Aorta (tissue), 5 donors: ENCODE measurements at places on chromosomes 7 and 10. TPM values are rescaled to one million over a fixed set of nuclear protein-coding genes. Genes with fewer than 3 reads are reported as not detected.

DNA sequence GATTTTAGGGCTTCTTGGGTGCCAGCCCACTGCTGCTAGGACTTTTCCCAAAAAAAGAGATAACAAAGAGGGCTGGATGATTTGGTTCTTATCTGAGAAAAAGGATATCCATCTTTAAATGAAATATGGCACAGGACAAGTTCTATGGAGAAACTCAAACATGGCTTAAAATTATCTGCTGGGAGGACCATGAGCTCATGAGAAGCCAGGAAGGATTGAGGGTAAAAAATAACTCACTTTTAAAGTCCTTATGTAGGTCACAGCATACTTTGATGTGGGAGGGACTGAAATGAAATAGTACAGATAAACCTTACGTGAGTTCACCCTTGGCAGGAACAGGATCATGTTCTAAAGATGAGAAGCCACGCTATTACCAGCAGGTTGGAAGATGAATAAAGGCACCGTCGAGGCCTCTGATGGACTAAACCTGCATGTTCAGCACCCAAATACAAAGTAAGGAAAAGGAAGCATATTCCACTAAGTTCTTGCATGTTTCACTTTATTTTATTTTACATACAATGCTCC is 369.2 kb upstream of the KLF6 start:
- DNase-seq, result no peak

- no peak for DNase-seq
Measured at GRCh38 chr10:69908124-69908523, 106.4 kb downstream of the COL13A1 start.

IMPDH1 gene
- polyA plus RNA-seq, result 21.0 TPM

TRIM8 gene
- 72.4 TPM for polyA plus RNA-seq

GRCh38 chr10:11057018-11057417 is 39.3 kb downstream of the CELF2 start:
- no peak for DNase-seq

- DNase-seq, result no peak
Measured at GRCh38 chr7:34672430-34672829, 14.4 kb downstream of the NPSR1 start.

DNA sequence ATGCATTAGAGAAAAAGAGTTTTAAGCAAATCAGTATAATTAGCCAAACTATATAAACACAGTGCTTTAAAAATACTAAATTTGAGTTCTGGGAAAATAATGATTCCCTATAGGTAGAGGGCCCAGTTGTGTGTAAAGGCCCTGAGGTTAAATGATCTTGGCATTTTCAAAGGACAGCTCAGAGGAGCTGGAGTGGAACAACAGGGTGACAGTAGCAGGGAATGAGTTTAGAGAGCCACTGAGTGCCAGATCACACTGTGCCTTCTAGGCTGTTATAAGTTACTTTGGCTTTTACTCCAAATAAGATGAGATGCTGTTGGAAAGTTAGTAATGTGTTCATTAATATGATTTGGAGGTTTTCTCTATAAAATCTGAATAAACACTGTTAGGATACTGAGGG is 34.6 kb downstream of the VWDE start:
- DNase-seq, result no peak

GRCh38 chr10:73991884-73992245 is 6.1 kb upstream of the VCL start:
- DNase-seq, result no peak

- no peak for DNase-seq
Measured at GRCh38 chr7:20301311-20301939, 29.3 kb upstream of the ITGB8 start.

DNA sequence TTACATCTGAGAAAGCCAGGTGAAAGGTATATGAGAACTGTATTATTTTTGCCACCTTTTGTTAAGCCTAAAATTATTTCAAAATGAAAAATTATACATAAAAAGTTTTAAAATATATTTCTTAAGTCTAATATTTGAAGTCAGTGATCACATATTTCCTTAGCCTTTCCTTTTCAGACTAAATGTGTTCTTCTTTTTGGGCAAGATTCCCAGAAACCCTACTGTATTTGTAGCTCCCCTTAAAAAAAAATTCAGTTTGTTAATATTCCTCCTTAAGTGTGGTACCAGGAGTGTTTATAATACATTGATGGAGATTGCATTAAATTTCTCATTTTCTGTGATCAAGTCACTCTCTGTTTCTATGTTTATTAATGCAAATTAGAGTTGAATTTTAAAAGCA is 22.8 kb downstream of the DNAJC1 start:
- no peak for DNase-seq

DNA sequence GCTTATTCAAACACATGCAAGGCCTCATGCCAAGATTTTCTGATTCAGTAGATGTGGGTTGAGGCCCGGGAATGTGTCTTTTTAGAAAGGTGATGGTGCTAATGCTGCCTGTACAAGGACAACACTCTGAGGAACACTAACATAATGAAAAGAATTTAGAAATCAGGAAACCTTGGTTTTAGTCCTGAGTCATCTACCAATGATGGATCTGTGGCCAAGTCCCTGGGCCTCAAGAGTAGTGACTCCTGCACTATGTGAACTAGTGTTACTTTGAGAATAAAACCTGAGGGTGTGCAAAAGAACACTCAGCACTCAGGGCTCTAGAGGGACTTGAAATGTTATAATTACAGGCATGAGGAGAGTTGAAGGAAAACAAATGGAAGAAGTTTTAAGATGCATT is 741.7 kb upstream of the GALNT17 start:
- no peak for DNase-seq

MKLN1 gene
- polyA plus RNA-seq, result 18.3 TPM

- no peak for DNase-seq
Measured at GRCh38 chr7:113790025-113790424, 128.8 kb downstream of the PPP1R3A start.

CALML5 gene
- not detected for polyA plus RNA-seq

RNF148 gene
- polyA plus RNA-seq, result not detected

PLAU gene
- 9.6 TPM for polyA plus RNA-seq

NEUROG3 gene
- polyA plus RNA-seq, result 1.1 TPM

DNA sequence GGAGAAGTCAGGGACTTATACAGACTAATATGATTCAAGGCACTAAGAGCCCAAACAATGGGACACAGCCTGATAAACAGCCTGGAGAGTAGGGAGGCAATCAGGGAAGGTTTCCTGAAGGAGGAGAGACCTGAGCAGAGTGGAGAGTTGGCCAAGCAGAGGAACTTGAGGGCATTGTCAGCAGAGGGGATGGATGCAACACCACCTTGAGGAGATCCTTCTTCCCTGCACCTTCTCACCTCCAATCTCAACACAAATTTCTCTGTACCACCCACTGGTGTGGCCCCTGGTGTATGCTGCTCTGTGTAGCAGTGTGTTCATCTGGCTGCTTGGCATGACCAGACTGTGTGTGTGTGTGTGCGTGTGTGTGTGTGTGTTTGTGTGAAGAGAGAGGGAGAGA is 146.2 kb downstream of the WDR11 start:
- no peak for DNase-seq

GRCh38 chr7:112290065-112290464 is 83.6 kb downstream of the ZNF277 start:
- DNase-seq, result no peak

PDE6C gene
- polyA plus RNA-seq, result not detected

DNA sequence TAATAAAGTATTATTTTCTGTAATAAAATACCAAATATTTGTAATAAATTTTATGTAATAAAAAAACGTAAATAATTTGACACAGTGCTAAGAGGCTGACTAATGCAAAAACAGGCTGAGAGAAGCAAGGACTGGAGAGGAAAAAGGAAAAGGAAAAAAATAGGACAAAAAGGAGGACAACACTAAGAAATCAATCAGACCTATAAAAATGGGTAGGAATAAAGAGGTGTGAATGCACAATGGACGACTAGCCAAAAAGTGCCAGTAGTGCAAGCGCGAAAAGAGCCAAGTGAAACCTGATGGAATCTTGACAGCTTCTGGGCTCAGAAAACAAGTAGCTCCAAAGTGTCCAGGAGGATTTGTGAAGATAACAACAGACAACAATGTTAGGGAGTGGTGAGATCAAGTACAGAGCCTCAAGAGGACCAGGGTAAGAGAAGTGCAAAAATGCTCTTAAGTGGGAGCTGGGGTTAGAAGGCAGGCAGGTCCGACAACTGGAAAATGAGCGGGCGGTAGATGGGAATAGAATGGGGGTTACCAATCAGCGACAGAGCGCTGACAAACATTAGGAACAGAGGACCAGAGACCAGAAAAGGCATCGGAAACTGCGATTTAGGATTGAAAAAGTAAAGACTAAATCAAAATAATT is 1.2 kb downstream of the BRAF start:
- DNase-seq, result no peak

GRCh38 chr10:17811146-17811865 is 2.2 kb downstream of the MRC1 start:
- DNase-seq, result no peak

DNA sequence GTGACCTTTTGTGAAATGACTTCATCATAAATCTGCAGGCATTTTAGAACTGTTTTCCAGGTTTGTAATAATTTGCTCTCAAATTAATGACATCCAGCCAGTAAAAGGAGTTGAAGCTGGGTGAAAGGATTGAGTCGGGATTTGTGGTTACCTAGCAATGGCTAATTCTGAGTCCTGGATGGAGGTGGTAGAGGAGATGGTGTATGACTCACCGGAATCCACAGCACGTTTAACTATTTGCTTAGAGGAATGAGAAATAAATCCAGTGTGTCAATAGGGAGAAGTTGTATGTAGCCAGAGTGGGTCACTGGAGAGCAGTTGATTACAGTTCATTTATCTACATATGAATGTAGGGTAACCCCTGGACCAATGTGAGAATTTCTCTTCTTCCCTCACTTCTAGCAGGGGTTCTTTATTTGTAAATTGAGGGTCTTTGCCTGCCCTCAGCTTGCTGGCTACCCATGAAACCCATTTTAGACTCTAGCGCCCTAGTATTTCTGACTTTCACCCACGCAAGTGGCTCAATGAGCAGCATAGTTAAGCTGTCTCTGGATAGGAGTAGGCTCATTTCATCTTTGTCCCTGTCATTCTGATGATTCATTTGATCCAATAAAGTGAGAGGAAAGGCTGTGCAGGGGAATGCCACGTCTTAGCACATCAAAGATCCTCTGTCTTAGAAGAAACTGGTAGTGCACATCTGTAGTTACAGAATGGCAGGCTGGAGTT is 547.8 kb downstream of the SORCS3 start:
- DNase-seq, result no peak

CFAP69 gene
- 18.7 TPM for polyA plus RNA-seq

GRID2IP gene
- not detected for polyA plus RNA-seq

- DNase-seq, result no peak
Measured at GRCh38 chr10:34954142-34954541, 136.0 kb downstream of the CUL2 start.

DNA sequence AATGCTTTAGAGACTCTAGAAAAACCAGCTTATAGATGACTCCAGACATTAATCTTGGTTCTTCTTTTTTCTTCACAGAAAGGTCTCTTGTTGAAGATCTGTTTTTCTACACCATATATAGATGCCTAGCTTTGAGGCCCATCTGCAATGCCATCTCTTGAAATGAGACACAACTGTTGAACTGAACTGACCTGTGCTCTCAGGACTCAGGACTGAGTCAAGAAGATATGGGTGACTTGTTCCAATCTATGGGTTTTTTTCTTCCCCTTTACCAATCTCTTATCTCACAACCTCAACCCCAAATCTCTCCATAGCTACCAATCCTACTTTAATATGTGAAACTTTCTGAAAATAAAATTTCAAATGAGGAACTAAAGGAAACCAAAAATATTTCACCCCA is 194.7 kb downstream of the SNX13 start:
- no peak for DNase-seq

DNA sequence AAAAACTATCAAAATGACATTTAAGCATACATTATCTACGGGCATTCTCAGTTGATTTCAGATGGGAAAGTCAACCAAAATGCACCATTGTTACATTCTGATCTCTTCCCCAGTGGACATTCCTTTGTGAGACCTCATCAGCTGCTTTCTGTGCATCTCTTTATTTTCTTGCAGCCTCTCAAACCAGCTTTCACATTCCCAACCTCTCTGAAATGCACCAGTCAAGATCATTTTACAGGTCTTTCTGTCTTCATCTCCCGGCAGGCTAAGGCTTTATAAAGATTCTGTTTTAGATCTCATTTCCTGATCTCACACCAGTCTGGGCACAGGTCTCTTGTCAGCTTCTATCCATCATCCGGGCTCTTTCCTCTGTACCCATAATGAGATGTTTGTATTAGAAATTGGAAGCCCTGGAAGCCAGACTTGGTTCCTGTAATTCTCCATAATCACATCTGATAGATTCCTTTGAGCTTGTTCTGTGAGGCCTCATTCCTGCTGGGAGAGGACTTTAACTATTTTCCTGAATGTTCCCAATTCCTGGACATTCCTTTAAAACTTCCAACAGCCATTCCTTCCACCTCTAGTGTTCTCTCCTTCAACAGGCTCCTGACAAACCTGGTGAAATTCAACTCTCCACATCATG is 44.3 kb upstream of the ARL4A start:
- no peak for DNase-seq

DNA sequence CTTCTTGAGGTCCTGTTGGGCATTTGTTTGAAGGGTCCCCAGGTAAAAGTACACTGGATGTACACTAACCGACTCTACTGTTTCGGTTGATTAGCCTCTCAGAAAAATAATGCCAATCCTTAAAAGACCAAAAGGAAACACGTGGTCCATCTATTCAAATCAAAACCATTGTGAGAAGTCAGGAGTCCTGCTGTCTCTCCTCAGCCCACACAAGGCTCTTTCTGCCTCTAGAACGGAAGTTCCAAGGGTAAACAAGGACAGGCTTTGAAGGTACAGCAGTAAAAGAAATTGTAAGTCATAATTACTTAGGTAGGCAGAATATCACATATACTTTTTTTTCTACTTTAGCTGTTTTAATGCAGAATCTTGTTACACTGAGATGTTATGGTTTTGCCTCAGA is 71.7 kb upstream of the TPK1 start:
- no peak for DNase-seq

SPACDR gene
- polyA plus RNA-seq, result not detected

- DNase-seq, result no peak
Measured at GRCh38 chr10:62805231-62806099, 945 bp downstream of the ADO start.
